NCI-H2029 treated with DMSO at 0.1 percent for 48 hours (cell line): ENCODE measurements at places on chromosomes 7 and 10.

- no peak for DNase-seq
These were observed 17.1 kb downstream of the VOPP1 start for GRCh38 chr7:55555160-55555559.

- no peak for DNase-seq
These were observed 278.3 kb downstream of the MAD1L1 start for GRCh38 chr7:1954366-1955004.

GRCh38 chr10:62082729-62083411 is 181.4 kb downstream of the ARID5B start:
- no peak for DNase-seq

DNA sequence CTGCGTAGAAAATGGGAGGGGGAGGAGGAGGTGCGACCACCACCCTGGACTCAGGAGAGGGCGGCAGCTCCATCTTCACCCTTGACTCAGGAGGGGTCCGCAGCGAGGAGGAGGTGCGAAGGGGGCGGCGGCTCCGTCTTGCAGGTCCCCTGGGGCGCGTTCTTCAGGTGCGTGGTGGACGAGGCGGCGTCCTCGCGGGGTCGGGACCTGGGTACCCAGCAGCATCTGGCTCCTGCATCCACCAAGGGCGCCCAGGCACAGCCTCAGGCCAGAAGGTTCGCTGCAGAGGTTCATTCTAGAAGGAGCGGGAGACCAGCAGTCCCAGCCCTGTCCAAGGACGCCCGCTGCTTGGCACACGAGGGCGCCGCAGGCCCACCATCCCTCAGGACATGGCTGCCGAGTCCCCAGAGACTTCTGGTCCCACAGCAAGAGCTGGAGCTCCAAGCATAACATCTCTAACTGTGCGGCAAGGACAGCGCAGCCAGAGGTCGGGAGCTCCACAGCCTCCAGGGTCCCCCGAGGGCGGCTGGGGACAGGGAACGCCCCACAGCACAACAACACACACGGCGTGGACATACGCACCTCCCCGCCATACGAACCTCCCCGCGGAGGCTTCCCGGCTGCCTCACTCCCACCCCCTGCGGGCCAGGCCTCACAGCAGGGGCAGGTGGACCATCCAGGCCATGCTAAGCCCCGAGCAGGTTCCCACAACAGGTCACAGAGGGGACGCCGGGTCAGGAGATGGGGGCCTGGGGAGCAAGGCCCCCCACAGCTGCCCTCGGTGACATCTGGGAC is 16.8 kb upstream of the DPYSL4 start:
- no peak for DNase-seq

GRCh38 chr10:88759366-88760101 is at the start of gene LIPN:
Gene LIPN, plus strand, starts transcription at chr10:88760020. Its CDS starts 1,386 bp downstream, at chr10:88761406.
- DNase-seq = no peak

DNA sequence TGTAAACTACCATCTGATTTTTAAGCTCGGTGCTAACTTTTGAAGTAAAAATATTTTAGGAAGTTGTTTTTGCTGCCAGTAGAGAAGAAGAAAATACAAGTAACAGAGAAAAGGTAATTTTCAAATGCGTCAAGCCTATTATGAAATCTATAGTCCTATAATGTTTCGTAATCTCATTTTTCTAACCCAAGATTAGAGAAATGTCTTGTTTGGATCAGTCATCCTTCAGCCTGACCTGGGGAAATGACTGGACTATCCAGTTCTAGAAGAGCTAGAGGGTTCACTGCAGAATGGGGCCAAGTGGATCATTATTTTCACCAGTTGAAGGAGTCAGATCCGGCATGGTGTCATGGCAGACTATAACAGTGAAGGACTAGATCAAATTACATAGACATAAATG is 62.7 kb upstream of the FGL2 start:
- no peak for DNase-seq

- no peak for DNase-seq
These were observed 128.7 kb upstream of the HABP2 start for GRCh38 chr10:113423981-113424721.

DNA sequence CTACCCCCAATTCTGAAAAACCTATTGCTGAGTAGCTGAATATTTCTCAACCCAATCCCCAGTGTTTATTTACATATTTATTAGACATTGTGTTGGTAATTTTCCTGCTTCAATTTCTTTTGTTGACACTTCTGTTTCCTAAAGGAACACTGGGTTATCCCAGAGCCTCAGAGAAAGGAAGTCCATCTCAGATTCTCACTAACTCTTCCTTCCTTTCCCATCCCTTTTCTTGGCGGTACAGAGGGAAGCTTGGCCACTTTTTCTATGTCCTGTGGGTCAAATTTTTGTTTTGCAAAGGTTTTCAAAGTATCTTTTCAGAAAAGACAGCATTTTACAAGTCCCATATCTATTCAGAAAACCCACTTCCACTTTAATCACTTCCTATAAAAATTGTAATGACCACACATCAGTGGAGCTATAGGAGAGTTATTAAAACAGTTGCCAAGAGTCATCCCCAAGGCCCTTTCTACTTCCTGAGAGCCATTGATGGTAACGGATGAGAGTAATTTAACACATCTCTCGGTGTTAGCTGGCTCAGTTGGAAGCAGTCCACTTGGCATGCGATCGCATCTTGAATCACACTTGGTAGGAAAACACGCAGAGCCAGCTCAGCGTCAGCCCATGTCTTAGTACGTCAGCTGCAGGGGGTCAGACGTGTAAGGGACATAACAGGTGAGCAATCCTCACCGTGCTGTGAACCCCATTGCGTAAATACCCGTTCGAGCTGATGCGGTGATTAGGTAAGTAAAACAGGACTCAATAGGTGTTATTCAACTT is 231.1 kb upstream of the ADARB2 start:
- DNase-seq = no peak

DNA sequence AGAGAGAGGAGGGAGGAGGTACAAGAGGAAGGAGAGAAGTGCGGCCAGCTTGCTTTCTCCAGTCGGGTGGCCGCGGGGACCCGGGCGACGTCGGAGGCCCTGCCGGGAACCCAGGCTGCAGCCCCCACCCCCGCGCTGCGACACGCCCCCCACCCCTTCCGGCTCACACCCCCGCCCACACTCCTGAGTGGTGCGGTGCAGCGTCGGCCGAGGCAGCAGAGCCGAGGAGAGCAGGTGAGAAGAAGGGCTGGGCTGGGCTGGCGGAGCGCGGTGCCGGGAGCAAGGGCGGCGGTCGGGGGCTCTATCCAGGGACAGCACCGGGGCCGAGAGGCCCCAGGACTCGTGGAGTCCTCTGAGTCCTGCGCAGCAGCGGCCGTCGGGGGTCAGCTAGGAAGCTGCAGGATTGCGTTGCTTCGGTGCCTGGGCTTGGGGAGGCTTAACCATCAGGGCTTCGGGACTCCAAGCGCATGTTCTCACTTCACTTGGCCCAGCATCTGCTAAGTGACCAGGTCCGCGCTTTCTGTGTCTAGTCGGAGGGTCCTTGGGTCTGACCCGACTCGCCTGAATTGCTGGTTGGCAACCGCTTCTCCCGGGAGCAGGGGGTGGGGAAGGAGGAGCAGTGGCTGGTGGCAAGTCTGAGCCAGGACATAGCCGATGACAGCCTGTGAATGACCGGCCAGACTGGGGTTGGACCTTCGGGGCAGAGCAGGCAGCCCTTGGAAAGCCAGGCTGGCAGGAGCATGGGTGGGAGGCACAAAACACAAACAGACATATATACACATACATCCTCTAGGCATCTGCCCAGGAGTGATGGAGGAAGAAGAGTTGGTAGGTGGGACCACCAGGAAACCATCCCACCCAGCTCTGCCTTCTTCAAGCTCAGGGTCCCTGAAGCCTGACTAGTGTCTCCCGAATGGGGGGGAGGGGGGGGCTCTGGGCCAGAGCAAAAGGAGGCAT is 683 bp downstream of the CHAT start:
- DNase-seq = no peak

DNA sequence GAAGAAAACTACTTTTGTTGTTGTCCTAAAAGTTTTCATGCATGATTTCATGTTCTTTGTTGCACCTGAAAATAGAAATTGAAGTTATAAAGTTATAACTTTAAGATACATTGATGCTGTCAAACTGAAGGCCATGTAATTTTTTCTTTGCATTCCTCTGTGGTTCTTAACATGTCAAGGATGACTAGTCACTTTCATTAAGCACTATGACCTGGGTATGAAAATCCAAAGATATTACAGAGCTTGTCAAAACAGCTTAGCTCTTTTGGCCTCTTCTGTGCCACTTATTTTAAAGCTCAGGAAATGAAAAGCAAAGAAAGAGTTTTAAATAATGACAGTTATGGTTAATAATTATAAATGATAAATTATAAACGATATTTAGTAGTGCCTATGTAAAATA is 241.6 kb upstream of the CACNA2D1 start:
- no peak for DNase-seq

- DNase-seq = no peak
These were observed at the start of gene OR6B1 for GRCh38 chr7:144000020-144000419. Gene OR6B1, plus strand, starts transcription at chr7:144000320. Its CDS starts 3,677 bp downstream, at chr7:144003997.

DNA sequence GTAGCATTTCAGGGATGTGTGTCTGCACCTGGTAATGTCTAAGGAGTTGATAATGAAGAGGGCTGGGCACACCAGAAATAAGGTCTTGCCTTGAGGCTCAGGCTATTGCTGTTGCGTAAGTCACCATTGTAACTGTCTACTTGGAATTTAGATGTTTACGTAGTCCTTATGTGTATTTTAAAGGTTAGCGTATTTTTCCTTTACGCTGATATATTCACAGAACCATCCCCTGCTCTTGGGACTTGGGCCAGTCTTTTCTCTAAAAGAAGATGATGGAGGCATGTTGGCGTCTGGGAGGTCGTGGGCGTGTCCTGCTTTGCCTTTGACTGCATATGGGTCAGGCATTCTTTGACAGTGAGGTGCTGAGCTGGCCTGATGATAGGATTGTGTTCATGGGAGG is 14.7 kb downstream of the WDR37 start:
- DNase-seq = no peak

- DNase-seq = no peak
These were observed 282.1 kb upstream of the MKLN1 start for GRCh38 chr7:131045526-131045925.

GRCh38 chr7:6026011-6026819 is 5.0 kb upstream of the ANKRD61 start:
- DNase-seq = no peak

DNA sequence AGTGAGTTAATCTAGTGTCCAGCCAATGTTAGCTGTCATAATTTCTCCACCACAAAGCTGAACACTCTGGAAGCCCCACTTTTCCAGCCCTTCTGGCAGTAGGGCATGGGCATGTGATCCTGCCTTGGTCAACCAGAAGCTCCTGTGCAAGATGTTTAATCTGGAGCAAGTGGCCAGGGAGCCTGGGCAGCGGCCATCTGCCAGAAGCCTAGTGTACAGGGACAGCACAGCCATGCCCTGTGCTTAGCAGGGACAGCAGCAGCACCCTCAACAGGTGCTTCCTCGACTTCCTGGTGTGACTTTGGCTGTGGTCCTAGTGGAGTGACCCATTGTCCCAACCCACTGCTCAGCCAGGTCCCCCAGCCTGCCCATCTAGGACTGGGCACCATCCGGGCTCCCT is 10.3 kb downstream of the RBP3 start:
- DNase-seq = no peak

DNA sequence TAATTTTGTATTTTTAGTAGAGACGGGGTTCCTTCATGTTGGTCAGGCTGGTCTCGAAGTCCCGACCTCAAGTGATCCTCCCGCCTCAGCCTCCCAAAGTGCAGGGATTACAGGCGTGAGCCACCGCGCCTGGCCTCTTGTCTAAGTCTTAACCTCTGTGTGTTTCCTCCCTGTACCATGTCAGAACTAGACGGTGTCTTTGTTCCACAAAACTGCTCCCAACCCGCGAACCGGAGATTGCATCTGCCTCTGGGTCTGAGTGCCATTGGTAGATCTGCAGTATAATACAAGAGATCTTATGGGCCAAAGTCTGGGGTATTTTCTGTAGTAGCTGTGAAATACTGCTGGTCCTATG is 1.3 kb upstream of the EEF1AKMT2 start:
- no peak for DNase-seq

GRCh38 chr7:140771826-140772225 is 75.3 kb downstream of the NDUFB2 start:
- DNase-seq = no peak

DNA sequence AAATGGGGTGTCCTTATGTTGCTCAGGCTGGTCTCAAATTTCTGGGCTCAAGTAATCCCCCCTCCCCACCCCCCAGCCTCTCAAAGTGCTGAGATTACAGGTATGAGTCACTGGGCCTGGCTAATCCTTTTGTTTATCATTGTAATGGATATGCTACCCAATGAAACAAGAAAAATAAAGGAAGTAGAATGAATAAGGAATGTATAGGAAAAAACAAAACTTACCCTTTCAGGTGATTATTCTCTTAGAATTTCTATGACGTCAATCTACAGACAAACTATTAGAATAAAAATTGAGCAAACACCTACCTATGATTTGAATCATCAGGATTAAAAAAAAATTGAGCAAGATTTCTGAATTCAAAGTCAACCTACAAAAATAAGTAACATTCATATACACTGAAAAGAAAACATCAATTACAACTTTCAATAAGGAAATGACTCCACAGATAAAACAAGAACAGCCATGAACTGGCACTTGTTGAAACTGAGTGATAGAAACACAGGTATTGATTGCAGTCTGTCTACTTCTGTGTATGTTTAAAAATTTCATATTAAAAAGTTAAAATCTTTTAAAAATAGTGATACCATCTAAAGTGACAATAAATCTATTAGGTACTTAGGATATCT is 12.2 kb downstream of the ADAM12 start:
- DNase-seq = no peak

GRCh38 chr7:126449611-126450268 is 803.0 kb downstream of the GRM8 start:
- DNase-seq = no peak

- peak; percentile 77 for DNase-seq
These were observed 175.8 kb downstream of the TNS3 start for GRCh38 chr7:47405921-47406800.

- peak; percentile 9 for DNase-seq
These were observed 435.8 kb upstream of the MGMT start for GRCh38 chr10:129030996-129031843.

DNA sequence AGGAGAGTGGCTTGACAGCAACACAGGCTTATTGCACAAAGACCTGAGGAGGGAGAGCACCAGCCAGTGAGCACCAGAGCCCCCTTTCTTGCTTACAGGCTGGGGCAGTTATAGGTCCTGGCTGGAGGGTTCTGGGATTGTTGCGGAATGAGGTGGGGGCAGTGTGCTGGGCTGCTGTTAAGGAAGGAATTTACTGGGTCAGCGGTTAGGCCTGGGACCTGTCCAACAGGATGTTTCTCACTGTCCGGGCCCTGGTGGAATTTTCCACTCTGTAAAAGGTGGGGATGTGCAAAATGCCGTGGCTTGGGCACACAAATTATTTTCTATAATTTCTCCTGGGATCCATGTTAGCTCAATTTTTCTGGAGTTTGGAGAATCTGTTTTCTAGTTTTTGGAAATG is 757.3 kb downstream of the TYW1 start:
- DNase-seq = no peak

GRCh38 chr10:78071140-78071856 is 37.6 kb downstream of the RPS24 start:
- DNase-seq = no peak
